ENCODE measurements at places on chromosomes 16 and 17.
A peak's percentile ranks its signal among the peaks of the same experiment; 100 is the strongest.

GRCh38 chr16:67184453-67184994, 761 bp upstream of the MATCAP1 start:
- peak; percentile 15 for ATAC-seq

DNA sequence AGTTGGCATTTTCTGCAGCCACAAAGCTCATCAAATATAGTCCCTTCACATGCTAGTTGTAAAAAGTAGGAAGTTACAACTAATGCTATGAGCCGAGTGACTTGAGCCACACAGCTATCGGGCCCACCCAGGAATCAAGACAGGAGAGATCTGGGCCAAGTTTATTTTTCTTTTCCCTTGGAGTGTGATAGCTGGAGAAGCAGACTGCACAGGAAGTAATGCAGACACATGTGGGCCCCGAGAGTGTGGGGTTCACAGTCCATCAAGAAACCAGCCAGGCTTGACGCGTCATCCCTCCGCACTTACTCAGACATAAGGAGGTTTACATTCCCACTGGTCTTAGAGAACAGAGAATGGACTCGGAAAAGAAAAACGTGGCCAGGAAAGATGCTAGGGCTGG, 403.1 kb upstream of the CDH11 start:
- ATAC-seq = no peak

- no peak for ATAC-seq
These were observed 6.1 kb upstream of the SPN start for GRCh38 chr16:29656688-29657523.

- peak; percentile 31 for ATAC-seq
These were observed 41.7 kb downstream of the SRL start for GRCh38 chr16:4200000-4200780.

DNA sequence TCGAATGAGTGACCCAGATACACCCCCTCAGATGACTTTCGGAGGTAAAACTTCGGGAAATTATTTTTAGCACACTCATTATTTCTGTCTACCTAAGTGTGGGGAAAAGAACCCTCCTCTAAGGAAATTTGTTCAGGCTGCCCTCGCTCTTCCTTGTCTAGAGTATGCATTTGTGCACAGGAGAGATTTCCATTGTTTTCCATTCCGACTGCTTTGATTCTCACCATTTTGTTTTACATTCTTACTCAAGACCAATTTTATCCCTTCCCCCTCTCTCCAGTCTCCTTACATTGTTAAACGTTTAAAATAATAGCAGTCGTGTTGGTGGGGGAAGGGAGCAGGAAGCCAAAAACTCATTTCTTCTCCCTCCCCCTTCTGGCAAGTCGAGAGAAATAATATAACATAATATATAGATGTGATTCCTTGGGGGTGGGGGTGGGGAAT, 1.5 kb upstream of the CHD3 start:
- no peak for ATAC-seq

- peak; percentile 13 for ATAC-seq
These were observed 522 bp upstream of the GLG1 start for GRCh38 chr16:74607310-74607961.

DNA sequence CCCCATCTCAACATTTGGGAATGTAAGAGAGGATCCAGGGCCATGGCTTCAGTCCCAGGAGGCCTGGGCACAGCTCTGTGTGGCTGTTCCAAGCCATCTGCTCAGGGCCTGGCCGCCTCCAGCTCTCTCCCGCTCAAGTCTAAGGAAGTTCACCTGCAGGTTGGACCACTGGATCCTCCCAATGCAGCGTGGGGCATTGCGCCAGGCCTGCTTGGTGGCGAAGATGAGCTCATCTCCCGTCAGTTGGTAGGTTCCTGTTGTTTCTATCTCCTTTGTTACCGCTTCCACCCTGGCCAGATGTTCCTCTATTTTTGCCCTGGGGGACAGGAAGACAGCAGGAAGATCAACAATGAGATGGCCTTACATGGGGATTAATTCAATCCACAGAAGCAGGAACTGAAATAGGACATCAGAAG, 17.5 kb downstream of the NOS2 start:
- no peak for ATAC-seq

- ATAC-seq = peak; percentile 17
These were observed 15.0 kb downstream of the ZNF213 start for GRCh38 chr16:3149630-3150345.

- ATAC-seq = no peak
These were observed 27.9 kb downstream of the MBTD1 start for GRCh38 chr17:51231999-51232398.

GRCh38 chr17:28849281-28849680, 5.5 kb upstream of the ERAL1 start:
- ATAC-seq = peak; percentile 71

DNA sequence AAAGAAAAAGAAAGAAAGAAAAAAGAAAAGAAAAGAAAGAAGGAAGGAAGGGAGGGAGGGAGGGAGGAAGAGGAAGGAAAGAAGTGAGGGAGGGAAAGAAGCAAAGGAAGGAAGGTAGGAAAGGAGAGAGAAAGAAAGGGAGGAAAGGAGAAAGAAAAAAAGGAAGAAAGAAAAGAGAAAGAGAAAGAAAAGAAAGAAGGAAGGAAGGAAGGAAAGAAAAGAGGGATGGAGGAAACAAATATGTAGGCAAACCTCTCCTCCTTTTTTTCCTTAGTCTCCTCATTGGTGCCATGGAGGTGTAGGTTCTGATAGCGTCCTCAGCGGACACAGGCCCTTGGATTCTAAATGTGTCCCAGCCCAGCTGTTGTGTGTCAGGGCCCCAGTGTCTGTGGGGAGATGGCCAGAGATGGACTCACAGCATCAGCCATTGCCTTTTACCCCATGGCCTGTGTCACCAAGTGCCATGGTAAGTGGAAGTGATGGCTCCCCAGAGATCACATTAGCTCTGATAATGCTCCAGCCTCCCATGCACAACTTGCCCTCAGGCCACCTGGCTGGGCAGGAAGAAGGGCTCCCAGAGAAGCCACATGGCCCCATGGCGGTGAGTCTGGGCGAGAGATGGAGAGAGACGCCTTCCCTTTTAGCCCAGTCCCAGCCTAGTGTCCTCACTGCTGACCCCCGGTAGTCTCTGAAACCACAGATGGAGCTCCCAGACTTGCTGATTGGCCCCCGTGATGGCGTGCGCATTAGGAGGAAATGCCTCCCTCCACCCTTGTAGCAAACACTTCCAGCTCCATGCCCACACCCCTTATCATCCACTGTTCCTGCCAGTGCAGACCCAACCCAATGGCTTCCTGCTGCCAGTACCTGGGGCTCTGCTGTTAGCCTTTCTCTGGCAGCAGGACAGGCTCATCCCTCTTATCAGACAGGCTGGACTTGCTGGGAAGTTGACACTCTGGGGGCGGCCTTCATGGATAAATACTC, 3.7 kb upstream of the SLC6A2 start:
- no peak for ATAC-seq

- no peak for ATAC-seq
These were observed 215.3 kb downstream of the C16orf95 start for GRCh38 chr16:87101903-87102302.

- no peak for ATAC-seq
These were observed 45.7 kb upstream of the ZNF469 start for GRCh38 chr16:88337021-88337420.

DNA sequence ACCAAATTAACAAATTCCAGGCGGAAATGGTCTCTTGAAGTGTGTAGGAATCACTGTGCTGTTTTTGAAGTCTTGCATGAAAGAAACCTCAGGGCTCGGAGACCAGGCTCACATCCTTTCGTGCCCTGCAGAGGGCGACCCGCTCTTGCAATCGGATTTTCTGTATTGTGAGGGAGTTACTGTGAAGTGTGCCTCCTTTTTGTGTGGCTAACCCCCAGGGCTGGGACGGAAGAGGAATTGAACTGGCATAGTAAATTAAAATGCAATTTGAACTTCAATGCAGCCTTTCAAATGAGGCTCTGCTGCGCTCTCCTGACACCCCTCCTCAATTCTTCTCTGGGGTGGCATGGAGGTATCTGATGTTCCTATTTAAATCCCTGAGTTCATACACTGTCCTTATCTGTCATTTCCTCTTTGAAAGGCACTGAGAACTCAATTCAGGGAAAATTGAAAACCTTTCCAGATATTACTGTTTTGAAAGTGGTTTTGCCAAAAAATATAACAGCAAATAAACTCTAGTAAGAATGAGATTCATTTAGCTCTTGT, 51.5 kb upstream of the MGAT5B start:
- peak; percentile 75 for ATAC-seq

GRCh38 chr17:31148205-31148604, 53.4 kb downstream of the NF1 start:
- ATAC-seq = no peak

DNA sequence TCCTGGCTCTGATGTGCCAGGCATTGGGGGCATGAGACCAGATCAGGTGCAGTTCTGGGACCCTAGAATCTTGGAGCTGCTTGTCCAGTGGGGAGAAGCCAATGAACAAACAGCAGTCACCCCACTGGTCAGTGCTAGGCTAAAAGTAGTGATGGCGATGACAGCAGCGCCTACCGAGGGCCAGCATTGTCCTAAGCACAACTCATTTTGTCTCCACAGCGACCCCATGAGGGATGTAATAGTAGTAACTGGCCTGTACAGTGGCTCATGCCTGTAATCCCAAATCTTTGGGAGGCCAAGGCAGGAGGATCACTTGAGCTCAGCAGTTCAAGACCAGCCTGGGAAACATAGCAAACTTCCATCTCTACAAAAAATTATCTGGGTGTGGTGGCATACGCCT, 6.2 kb downstream of the SMCR8 start:
- ATAC-seq = no peak

DNA sequence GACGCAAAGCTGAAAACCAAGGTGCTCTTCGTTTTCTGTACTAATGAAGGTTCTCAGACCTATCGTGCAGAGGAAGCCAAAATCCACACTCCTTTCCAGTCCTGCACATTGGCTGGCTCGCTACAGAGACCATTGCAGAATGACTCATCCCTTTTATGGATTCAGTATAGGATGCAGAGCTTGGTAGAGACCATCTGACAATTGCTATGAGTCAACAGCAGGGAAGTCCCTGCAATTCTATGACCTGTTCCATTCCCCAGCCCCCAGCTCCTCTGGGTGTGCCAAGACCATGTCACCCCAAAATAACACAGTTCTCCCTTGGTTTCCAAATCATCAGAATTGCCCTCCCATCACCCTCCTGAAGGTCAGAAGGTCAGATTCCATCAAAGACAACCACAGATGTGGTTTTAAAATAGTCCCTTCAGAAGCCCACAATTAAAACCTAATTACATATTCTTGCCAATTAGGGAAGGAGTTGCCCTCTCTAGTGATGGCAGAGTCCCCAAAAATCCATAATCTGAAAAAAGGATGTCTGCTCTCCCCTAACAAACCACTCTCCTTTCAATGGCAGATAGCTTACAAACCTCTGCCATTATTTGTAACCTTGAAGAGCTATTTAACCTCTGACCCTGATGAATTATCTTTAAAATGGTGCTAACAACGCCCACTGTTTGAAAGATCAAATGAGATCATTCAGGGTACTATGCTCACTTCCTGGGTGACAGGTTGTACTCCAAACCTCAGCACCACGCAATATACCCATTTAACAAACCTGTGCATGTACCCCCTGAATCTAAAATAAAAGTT, 108.2 kb upstream of the RBBP6 start:
- peak; percentile 48 for ATAC-seq

DNA sequence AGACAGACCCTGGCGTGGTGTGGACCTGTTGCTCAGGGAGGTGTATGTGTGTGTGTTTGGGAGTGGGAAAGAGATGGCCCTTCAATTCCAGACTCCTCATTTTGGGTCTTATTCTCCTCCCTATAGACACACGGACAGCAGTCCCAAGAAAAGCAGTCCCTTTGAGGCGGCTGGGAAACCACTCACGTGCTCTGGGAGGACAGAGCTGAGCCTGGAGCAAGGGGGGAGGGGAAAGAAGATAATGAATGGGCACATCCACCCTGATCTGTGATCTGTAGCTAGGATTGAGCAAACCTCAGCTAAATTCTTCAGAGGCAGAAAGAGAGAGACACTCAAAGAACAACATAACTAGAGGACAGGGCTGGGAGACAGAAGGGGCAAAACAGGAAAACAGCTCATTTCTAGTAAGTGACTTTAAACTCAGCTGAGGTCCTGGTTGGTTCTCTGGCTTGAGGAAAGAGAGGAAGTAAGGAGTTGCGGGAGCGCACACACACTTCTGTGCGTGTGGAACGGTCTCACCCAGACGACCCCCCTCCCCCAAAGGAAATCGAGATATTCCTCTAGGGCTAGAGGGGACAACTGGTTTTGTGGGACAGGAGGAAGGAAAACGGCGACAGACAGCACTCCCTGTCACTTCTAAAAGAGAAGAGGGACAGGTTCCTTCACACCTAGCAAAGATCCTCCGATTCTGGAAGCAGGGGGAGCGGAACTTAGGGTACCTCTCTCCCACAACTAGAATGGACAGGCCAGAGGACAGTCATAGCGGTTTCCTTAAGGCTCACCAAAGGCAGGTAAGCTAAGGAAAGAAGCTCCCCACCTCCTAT, 658 bp downstream of the RAB5C start:
- ATAC-seq = no peak

- ATAC-seq = no peak
These were observed 20.6 kb downstream of the ZDHHC7 start for GRCh38 chr16:84990782-84991181.

GRCh38 chr16:359871-360697, 7.6 kb upstream of the AXIN1 start:
- no peak for ATAC-seq

DNA sequence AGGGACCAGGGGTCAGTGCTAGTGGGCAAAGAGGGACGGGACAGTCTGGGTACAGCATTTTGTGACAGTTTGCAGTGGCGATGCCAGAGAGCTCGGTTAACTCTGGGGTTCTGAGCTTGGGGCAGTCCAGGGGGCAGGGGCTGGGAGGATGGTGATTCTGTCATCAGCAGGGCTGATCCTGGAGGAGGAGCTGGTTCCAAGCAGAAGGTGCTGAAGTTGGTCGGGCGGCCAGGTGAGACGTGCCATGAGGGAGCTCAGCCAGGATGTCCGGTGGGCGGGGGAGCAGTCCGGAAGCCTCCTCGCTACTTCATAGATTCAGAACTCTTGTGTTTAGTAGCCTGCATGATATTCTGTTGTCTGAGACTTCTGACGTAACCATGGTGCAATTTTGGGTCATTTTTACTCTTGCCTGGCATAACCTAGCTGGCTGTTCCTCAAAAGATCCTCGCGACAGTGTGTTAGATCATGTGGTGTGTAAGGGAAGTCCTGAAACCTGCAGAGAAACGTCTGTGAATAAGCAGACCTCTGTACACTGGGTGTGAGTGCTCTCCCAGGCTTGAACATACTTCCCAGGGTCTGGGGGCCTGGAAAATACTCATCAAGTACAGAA, 122.0 kb downstream of the CLEC16A start:
- ATAC-seq = peak; percentile 38

DNA sequence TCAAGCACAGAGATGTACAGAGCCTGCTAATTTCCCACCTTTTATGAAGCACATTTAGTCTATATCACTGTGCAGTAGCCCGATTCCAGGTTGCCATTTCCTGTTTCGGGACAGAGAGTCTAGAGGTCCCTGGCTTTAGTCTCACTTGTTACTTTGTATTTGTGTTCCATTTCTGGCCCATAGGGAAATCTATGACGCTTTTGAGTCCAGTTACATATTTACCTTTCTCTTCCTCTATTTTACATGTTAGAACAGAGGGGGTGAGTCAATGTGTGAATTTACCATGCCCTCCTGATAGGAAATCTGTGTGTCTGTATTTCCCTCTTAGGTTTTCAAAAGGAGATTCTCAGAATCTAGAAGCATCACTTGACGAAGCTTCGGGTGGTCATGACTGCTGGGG, 227.1 kb upstream of the ZFHX3 start:
- ATAC-seq = no peak

GRCh38 chr16:57628008-57628781, at the start of gene ADGRG1:
Gene ADGRG1 (plus strand): TSS chr16:57628630. CDS start chr16:57650288, 21,658 bp downstream.
- peak; percentile 95 for ATAC-seq

GRCh38 chr16:85100265-85100664, 12.0 kb downstream of the CIBAR2 start:
- no peak for ATAC-seq

GRCh38 chr17:46822388-46822921, 4.0 kb upstream of the WNT3 start:
- no peak for ATAC-seq
